Neural progenitor cell (in vitro differentiated cells): ENCODE measurements at places on chromosomes 1 and 21.

- DNase-seq: no peak
These were observed 58.6 kb upstream of the ATP1A1 start for GRCh38 chr1:116314305-116314919.

GRCh38 chr1:188096521-188096920, 1267.8 kb downstream of the PLA2G4A start:
- DNase-seq: no peak

GRCh38 chr1:231885209-231885854, 258.7 kb downstream of the DISC1 start:
- DNase-seq: no peak

GRCh38 chr21:38261851-38262250, 5.1 kb downstream of the KCNJ15 start:
- no peak for DNase-seq

DNA sequence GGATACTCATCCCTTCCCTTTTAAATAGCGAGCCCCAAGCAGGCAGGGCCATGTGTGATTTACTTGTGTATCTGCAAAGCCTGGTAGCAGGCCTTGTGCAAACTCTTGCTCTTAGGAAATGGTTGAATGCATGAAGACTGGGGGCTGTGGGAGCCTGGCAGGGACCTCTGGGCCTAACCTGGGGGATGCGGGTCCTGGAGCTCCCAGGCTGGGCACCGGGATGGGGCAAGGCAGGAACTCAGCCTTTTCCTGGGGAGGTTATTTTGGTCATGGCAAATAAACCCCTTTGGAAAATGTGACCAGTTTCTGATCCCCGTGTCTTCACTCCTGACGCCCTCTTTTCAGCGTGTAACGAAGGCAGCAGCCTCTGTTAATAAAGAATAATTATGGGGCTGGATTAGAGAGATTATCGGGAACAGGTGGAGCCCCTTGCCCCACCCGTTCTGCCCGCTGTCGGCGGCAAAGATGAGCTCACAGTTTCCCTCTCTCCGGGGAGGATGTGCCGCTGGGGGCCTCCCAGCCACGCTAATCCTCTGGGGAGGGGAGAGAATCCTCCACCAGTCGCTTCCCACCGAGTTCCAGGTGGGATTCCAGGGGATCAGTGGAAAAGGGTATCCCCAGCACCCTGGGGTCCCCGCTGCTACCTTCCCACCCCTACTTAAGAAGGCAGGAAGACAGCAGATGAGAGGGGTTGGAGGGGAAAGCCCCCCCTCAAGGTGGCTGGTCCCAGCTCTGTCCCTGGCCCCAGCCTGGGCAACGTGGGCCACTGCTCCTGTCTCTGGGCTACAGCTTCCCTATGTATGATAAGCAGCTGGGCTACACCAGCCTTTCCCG, 69.7 kb upstream of the WNT4 start:
- DNase-seq: peak; percentile 31

DNA sequence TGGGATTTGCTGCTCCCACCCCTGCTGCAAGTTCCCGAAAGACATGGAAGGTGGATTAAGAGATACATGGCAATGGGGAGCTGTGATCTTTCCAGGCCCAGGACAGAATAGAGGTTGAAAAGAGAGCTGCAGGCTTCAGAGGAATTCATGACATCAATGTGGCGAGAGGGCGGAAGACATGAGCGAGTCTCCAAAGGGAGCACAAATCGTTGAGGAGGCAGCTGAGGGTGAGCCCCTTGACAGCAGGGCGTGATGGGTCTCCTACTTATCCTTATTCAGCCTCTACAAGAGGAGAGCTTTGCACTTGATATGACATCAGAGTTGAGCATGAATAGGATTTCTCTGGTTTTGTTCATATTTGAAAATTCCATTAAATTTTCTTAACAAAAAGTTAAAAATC, 45.5 kb upstream of the TACSTD2 start:
- no peak for DNase-seq

DNA sequence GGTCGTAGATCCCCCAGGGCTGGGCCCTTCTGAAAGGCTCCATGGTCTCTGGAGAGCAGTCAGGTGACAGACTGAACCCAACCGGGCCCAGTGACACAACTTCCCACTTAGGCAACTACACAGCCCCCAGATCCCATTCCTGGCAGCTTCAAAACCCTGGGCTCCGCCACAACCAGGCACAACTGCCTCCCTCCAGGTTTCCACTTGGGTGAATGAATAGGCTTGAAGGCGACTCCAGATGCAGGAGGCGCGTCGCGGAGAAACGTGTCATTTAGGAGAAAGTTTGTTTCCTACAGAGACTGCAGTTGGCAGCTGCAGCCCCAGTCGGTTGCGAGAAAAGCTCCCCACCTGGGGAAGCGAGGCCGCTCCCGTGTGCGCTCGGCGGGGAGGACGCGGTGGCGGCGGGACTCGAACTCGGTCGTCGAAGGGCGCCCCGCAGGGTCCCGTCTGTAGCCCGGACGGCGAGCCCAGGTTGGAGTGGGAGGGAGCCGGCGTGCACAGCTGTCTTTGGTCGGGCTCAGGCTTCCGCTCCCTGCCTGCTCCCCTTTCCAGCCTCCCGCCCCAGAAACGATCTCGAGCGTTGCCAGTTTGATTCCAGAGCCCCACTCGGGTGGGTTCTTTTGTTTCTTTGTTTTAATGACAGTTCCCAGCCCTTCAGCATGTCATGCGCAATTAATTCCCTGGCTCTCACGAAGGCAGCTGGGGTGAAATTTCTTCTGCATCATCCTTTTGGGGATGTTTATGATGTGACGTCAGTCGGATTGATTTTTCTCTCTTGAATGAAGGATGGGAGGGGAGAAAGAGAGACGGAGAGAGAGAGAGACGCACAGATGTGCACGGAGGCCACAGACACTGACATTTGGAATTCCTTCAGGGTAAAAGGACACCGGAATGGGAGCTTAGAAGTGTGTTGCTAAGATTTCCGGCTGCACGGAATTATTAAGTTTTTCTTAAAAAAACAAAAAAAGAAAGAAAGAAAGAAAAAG, 862 bp upstream of the SGIP1 start:
- DNase-seq: peak; percentile 58

- DNase-seq: peak; percentile 50
These were observed 17.7 kb downstream of the HIPK1 start for GRCh38 chr1:113946678-113947387.

GRCh38 chr1:19187852-19188251, 22.2 kb downstream of the UBR4 start:
- DNase-seq: no peak

DNA sequence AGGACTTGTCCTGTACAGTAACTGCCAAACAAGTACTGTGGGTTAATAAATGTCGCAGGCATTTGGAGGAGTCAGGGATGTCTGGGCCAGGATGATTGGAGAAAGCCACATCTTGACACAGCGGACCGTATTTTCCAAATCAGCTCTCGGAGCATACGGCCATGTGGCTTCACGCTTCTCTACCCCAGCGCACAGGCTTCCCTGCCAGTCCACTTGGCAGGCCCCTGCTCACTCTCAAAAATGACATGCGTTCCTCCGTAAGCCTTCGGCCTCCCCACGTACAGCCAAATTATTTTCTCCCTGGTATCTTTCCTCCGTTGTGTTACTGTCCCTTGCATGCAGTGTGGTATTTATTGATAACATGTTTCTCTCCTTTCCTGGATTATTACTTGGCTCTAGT, 7.2 kb upstream of the LRRC38 start:
- DNase-seq: no peak

GRCh38 chr1:85838238-85838637, 130.0 kb upstream of the ZNHIT6 start:
- DNase-seq: no peak

DNA sequence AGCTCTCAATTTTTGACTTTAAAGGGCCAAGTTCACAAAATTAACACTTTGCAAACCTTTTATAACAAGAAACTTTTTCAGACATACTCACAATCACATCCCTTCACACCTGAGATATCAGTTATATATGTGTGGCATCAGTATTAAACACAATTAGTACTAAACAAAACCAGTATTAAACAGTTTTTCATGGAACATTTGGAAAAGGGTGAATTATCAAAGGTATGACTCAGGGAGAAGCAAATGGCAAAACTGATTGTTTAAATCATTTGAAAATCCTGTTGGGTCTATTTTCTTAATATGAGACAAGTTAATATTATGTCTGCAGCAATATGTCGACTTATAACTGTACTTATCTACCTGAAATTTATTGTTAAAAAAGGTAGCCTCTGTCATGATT, 587.3 kb downstream of the NEGR1 start:
- DNase-seq: no peak

- DNase-seq: no peak
These were observed 156.4 kb upstream of the COL6A1 start for GRCh38 chr21:45825219-45825618.

- DNase-seq: no peak
These were observed 94.2 kb upstream of the SLC2A1 start for GRCh38 chr1:43052786-43053439.

GRCh38 chr1:155207806-155208540, at the start of gene THBS3:
THBS3 (minus strand) TSS chr1:155207897; CDS start chr1:155207876, 21 bp downstream.
- peak; percentile 85 for DNase-seq

- DNase-seq: no peak
These were observed 42.8 kb upstream of the USP24 start for GRCh38 chr1:55257958-55258357.

DNA sequence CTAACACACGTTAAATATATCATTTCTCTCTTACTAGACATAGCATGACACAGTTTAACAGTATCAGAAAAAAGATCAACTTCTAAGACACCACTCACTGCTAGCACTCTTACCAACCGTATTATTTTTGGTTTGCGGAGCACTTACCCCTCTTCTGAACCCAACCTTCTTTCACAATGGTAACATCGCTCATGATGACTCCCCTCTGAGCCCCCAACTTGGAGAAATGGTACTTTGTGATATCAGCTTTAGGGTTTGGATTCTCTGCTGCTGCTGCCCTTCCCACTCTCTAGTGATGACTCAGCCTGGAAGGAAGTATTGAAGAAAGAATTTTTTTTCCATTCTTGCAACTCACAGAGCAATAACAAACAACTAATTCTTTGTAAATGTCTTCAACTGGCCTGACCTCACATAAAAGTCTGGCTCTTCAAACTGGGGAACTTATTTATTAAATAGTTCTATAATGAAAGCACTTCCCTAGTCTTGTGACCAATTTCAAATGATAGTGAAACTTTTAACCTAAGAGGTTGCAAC, 7.0 kb downstream of the AKT3 start:
- DNase-seq: no peak

DNA sequence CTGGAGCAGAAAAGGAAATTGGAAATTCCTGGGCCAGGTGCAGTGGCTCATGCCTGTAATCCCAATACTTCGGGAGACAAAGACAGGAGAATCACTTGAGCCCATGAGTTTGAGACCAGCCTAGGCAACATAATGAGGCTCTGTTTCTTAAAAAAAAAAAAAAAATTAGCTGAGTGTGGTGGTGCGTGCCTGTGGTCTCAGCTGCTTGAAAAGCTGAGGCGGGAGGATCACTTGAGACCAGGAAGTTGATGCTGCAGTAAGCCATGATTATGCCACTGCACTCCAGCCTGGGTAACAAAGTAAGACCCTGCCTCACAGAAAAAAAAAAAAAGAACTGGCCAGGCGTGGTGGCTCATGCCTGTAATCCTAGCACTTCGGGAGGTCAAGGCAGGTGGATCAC, 56.7 kb downstream of the SRSF11 start:
- no peak for DNase-seq

- DNase-seq: peak; percentile 54
These were observed 772 bp downstream of the ADAM15 start for GRCh38 chr1:155051777-155052398.

DNA sequence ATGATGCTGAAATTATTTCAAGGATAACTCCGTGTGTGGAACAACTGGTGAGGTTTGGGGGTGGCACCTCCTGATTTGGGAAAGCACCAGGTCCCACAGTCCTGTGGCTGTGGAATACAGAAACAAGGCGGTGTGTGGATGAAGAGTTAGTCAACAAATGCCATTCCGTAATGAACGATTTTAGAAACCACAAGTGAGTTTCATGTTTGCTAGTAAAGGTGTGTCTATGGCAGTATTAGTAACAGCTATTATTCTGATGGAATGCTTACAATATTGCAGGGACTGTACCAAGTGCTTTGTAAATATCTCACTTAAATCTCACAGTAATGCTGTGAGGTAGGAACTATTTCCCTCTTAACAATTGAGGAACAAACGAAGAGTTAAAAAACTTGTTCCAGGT, 53.8 kb downstream of the B3GALNT2 start:
- DNase-seq: no peak
